Fibroblast of skin of right biceps (primary cell): ENCODE measurements at places on chromosomes 3 and 15.

- DNase-seq: peak; percentile 91
Measured at GRCh38 chr3:188631291-188632010, 477.5 kb downstream of the LPP start.

DNA sequence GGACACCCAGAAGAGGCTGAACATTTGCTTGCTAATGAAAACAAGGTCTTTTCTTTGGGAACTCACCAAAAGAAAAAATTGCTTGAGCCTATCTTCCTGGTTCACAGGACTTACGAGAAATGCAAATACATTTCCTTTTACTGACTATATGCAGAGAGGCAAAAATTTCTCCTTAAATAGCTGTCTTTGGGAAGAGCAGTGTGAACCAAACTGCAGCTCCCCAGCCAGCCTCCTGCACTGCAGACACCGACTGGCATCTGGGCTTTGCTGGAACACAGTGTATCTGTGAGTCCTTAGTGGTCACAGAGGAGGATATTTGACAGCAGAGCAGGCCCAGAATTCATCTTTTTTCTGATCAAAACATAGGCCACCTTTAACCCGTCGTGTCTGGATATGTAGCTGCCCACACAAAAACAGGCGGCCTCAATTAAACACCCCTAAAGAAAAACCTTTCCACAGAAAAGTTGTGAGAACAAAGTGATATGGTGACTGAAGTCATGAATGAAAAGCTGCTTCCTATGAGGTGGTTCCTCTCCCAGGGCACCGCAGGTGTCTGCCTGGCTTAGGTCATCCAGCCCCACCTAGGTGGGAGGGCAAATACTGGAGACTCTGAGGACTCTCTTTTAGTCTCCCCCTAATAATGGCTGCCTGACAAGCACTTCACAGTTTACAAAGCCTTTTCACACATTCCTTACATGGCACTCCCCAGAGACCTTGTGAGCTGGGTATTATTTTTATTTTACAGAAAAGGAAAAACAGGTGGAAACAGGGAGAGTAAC, 46.1 kb upstream of the TMEM158 start:
- no peak for DNase-seq

GRCh38 chr3:108100906-108101660, 10.3 kb upstream of the CD47 start:
- no peak for DNase-seq

GRCh38 chr3:71865727-71866126, 80.8 kb upstream of the PROK2 start:
- DNase-seq: no peak

GRCh38 chr15:90055182-90055581, 47.1 kb downstream of the IDH2 start:
- DNase-seq: no peak

DNA sequence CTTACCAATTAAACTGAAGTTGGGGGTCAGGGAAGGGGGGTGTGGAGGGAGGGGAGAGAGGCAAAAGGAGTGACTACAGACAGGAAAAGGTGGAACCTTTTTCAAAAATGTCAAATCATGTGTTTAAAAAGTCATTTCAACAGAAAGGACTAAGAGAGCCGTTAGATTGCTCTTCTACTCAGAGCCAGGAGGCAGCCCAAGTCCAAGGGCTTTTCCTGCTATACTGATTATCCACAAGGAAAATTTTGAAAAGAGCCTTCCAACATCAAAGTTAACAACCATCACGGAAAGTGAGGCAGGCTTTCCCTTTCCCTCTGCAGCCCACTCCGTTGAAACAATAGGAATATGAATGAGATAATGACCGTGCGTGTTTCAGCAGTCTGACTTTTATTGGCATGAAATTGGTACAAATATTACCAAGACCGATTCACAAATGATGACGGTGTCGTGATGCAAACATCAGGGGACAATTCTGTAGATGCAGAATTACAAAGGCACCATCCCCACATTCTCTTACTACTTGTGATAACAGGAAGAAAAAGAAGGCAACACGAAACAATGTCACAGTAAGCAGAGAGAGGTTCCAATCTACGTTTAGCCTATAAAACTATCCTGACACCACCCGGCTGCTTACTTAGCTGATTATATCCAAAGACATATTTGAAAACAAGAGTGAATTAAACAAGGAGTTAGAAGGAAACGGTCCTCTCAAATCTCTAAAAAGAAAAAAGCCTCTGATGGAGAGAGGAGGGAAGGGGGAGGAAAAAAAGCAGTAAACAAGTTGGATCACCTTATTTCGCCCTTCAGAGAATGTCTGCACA, 453.7 kb downstream of the FOXP1 start:
- DNase-seq: peak; percentile 55
